Activated CD4-positive, alpha-beta T cell treated with anti-CD3 and anti-CD28 coated beads, Interleukin-2, amount 10 ng/mL, durations not matched to agents 7 days and 5 days (primary cell): ENCODE measurements at places on chromosomes 5 and 9. TPM values are rescaled to one million over a fixed set of nuclear protein-coding genes. Genes with fewer than 3 reads are reported as not detected.
A peak's percentile ranks its signal among the peaks of the same experiment; 100 is the strongest.

TSLP gene
- total RNA-seq, result 0.19 TPM

AFAP1L1 gene
- total RNA-seq, result not detected

PCDHA4 gene
- not detected for total RNA-seq

OLFM1 gene
- total RNA-seq, result not detected

CTXN3 gene
- not detected for total RNA-seq

KIF24 gene
- 11.0 TPM for total RNA-seq

C9orf50 gene
- not detected for total RNA-seq

FAM169A gene
- total RNA-seq, result 3.1 TPM

GRCh38 chr5:172768573-172769341 is 2.2 kb downstream of the DUSP1 start:
- no peak for DNase-seq

DNA sequence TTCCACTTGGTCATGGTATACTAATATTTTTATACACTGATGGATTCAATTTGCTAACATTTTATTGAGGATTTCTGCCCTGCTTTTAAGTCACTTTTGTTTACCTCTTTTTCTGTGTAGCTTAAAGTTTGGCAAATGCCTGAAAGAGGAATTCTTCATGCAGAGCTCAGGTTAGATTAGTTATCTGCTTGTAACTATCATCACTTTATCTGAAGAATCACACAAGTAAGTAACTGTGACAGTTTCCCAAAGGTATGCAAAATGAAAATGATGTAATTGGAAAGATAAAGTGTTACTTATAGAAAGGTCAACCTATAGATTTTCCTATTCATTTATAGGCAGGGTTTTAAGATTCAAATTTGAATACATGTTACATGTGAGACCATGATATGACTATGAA is 188.8 kb upstream of the ACTBL2 start:
- no peak for DNase-seq

- DNase-seq, result no peak
These were observed 619 bp upstream of the APC start for GRCh38 chr5:112737070-112737462.

DNA sequence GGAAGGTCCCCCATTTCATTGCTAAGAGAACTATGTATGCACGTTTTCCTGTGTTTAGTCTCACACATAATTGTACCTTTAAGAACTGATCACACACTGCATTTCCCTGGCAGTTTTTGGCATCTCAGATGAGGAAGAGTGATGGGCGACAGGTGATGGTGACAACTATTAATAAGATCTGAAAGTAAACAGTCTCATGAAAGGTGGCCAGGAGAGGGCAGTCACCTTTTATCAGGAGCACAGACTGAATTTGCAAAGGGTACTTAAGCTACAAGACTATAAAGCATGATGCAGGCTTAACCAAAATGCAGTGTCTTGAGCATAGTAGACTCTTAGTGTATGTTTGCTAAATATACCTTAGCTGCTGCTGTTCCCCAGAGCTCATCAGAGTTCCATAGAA is 91.5 kb downstream of the GHR start:
- DNase-seq, result no peak

DNA sequence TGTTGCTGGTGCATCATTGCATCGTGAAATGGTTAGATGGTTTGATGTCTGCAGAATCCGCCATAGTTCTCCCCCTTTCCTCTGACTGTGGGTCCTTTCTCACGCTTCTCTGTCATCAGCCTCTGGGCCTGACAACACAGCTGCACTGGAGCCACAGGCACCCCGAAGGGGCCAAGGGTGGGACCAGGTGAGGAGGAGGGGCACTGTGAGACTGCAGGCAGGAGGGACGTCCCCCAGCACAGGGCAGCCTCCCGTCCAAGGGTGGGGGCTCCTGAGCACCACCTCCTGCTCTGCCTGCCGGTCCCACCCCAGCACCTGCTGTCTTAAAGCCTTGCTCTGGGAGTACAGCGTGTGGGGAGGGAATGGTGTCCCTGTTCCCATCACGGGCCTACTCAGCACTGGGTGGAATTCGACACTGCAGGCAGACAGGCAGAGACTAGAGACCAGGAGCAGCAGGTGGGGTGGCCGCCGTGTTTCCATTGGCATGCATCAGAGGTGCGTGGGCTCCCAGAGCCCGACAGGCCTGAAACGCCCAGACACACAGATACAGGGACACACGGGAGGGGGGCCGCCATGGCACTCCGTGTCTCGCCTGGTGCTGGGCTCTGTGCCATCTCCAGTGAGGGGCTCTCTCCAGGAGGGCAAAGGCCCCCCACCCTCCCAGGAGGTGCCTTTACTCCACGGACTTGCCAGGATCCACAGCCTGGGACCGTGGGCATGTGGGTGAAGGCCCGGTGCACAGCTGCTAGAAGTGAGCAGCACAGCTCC is 15.0 kb downstream of the CACNA1B start:
- no peak for DNase-seq

- peak; percentile 69 for DNase-seq
These were observed 2.4 kb downstream of the LTC4S start for GRCh38 chr5:179795863-179796833.

GRCh38 chr5:156402387-156402921 is 75.5 kb downstream of the SGCD start:
- peak; percentile 10 for DNase-seq

DNA sequence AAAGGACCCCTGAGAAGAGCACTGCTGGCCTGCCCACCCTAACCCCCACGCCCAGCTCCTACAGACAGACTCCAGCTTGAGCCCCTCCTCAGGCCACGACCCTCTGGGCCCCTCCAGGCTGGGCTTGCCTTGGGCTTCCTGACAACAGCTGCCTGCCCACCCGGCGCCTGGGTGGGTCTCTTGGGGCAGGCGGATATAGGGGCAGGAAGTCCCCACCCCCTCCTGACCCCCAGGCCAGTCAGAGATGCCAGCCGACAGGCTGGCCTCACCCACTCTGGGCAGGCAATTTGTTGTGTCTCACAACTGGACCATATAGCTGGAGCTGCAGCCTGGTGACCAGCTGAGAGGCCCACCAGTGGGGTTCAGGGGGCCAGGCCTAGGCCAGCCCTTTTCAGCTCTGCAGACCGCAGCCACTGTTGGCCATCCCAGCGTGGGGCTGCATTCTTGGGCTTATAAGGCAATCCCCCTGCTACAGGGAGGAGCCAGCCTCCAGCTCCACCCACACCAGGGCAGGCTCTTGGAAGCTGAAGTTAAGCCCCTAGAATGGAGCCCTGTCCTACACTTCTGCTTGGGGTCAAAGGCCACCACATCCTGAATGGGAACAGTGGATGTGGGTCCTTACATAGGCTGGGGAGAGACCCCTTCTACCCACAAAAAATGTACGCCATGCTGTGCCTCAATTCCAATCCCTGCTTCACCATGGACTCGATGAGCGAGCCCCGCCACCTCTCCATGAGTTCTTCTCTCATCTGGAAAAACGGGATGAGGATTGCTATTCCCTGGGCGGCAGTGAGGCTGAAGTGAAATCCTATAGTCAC is 2.0 kb downstream of the PDLIM7 start:
- no peak for DNase-seq
